ENCODE measurements at places on chromosomes 11 and 22.

- DNase-seq: no peak
These were observed at the start of gene PLET1 for GRCh38 chr11:112260490-112260889. TSS of gene PLET1 (minus strand) at chr11:112260860. CDS start at chr11:112260589, 271 bp downstream.

DNA sequence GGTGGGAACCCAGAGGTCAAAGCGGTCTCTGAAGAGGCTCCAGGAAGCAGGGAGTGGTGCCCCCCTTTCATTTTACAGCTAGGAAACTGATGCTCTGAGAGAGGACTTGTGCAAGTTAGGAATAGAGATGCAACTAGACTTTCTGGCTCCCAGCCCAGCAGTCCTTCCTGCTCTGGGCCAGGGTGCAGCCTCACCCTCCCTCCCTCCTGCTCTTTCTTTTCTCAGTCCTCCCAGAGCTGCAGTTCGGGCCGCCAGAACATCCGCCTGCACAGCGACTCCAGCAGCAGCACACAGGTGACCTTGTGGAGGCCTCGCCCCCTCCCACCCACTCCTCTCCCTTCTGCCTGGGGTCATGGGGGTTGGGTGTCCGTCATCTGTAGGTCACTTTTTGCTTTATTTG is 51.5 kb downstream of the LHFPL7 start:
- DNase-seq: no peak

DNA sequence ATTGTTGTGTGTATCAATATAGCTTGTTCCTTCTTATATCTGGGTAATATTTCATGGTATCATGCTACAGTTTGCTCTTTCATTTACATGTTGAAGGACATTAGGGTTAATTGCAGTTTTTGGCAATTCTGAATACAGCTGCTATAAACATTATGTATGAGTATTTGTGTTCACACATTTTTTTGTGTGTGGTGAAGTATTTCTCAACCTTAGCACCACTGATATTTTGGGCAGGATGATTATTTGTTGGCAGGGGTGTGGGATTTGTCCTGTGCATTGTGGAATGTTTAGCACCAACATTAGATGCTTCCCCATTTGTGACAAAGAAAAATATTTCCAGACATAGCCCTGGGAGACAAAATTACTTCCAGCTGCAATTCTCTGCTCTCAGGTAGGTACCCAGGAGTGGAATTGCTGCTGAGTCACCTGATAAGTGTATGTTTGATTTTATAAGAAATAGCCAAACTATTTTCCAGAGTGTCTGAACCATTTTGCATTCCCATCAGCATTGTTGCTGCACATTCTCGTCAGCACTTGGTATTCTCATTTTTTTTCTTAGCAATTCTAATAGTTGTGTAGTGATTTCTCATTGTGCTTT is 128.2 kb downstream of the SNX19 start:
- DNase-seq: no peak

- peak; percentile 12 for DNase-seq
These were observed 1.5 kb downstream of the OR5A1 start for GRCh38 chr11:59437770-59438169.

- peak; percentile 25 for DNase-seq
These were observed 42.8 kb upstream of the CCND1 start for GRCh38 chr11:69598147-69598546.

GRCh38 chr11:66720223-66720898 is 8.7 kb downstream of the SPTBN2 start:
- no peak for DNase-seq

DNA sequence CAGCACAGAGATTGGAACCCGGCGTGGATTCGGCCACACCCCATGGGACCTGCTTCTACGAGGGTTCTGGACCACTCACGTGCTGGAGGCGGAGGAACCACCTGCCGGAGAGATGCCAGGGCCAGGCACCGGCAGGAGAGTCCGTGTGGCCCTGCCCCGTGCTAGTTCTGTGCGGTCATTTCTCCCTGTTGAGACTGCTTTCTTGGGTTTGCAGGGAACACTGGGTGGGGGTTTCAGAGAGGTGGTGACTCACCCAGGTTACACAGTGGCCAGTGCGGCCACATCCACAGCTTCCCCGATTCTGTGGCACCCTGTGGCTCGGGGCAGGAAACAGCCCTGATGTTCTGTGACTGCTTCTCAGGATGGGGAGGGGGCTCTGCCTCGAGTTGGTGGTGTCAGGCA is 3.6 kb upstream of the PHLDA2 start:
- DNase-seq: no peak

DNA sequence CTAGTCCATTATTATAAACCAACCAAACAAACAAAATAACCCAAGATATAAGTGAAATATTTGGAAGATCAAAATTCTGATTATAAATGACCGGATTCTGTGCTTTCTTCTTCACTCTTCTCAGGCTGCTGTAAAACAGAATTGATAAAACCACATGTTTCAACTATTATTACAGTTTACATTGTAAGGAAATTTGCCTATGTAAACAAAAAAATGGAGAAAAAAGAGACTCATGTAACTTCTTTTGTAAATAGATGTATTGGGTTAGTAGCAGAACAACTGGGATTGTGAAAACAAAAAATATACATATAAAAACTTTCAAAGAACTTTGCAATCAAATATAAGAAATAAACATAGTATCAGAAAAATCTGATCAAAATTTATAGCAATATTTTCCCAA is 295.2 kb upstream of the CCDC179 start:
- no peak for DNase-seq

DNA sequence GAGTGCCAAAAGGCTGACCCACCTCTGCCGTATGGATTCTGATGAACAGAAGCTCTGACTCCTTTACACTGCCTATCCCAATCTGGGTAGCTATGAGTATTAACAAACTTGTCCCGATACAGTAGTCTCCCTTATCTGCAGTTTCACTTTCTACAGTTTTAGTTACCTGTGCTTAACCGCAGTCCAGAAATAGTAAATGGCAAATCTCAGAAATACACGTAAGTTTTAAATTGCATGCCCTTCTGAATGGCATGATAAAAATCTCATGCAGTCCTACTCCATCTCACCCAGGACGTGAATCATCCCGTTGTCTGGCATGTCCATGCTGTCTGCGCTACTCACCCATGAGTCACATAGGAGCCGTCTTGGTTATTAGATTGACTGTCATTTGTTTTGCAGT is 68.8 kb downstream of the SNX19 start:
- no peak for DNase-seq

DNA sequence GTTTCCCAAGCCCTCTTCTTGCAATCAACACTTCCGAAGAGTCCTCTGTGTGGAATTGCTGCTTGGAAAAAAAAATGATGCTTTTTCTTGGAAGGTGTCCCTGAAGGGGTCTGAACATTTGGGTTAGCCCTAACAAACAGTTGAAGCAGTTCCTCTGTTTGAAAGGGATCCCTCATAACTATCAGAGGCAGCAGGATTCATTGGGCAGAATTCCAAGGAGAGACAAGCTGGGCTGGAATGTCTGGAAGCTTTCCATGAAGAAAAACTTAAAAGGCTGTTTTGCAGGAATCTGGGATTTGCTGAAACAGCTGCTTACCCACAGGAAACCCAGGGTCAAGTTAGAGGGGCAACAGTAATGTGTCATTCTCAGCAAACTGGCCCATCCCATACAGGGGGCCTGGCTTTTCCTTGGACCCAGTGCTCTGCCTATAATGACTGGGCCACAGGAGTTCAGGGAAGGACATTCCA is 3.1 kb downstream of the CSNK2A3 start:
- no peak for DNase-seq

- no peak for DNase-seq
These were observed 10.4 kb downstream of the NHERF4 start for GRCh38 chr11:119195680-119196079.

- DNase-seq: peak; percentile 95
These were observed 13.5 kb downstream of the SMC1B start for GRCh38 chr22:45399712-45400445.

- DNase-seq: no peak
These were observed 12.6 kb upstream of the IL18BP start for GRCh38 chr11:71986131-71986530.

- DNase-seq: peak; percentile 80
These were observed 8.4 kb downstream of the KCTD17 start for GRCh38 chr22:37059876-37060449.

- DNase-seq: no peak
These were observed 129.5 kb upstream of the SESN3 start for GRCh38 chr11:95360377-95361075.

DNA sequence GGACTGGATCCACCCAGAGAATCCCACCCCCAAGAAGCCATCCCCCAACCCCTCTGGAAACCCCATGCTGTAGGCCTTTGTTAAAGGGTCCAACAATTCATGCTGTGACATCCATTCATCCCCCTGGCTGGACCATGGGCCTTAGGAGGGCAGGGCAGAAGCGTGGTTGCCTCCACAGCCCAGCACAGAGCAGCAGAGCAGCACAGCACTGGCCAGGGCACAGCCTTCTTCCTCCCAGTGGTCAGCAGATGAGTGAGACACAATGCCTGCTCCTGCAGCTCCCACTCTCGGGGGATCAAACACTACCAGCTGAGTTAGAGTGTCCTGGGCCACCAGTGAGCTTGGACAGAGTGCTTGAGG is 84.5 kb upstream of the LINC01488 start:
- DNase-seq: no peak

DNA sequence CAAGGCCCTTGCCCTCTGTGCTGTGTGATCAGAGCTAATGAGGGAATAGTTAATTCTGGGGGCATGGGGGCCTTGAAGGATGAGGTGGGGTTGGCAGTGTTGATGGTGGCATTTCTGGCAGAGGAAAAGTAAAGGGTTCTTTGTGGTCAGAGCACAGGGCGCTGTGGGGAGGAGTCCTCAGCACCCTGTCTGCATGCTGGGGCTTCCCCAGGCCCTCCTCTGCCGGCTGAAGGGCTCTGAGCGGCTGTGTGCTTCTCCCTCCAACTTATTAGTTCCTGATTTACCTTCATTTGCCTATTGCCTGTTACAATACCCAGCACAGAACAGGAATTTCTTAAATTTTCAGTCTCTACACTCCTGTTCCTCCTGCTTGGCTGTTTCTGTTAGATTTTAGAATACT is 122.8 kb downstream of the HIPK3 start:
- no peak for DNase-seq

- no peak for DNase-seq
These were observed 35.0 kb downstream of the RASSF10 start for GRCh38 chr11:13043912-13044628.

- DNase-seq: no peak
These were observed 23.3 kb downstream of the TRMU start for GRCh38 chr22:46358766-46359165.

DNA sequence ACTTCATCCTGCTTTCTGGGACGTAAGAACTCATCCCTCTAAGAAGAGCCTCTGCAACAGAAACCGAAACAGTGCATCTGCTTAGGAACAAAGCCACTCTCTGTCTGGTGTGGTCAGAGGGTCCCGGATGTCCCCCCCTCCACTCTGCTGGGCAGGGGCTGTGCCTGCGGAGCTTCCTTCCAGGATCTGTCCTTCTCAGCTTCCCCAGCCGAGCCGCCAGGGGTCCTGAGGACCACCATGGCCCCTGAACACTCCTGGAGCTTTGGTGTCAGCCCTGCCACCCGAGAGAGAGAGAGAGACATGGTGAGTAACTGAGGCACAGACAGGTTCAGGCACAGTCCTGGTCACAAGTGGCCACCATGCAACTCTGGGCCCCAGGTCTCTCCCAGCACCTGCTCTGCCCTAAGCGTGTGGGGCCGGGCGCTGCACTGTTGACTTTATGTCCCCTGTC is 24.4 kb upstream of the MGAT3 start:
- DNase-seq: no peak

DNA sequence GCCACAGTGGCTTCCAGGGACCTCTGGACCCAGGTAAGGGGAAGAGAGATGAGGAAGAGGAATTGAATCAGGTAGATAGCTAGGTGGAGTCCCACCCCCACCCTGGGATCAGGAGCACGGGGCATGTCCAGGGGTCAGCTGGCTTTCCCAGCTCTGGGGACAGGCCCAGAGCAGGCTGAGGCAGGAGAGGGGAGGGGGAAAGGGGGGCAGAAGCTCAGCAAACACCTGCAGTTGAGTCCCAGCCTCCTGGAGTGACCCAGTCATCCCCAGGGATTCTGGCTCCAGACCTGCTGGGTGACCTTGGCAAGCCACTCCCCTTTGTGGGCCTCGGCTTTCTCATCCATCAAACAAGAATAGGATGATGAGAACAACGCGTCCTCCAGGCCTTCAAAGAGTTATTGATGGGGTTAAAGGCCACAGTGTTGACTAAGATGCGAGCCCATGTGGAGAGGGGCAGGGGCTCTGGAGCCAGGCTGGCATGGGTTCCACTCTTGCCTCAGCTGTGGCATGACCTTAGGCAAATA is 16.0 kb downstream of the STARD10 start:
- no peak for DNase-seq

DNA sequence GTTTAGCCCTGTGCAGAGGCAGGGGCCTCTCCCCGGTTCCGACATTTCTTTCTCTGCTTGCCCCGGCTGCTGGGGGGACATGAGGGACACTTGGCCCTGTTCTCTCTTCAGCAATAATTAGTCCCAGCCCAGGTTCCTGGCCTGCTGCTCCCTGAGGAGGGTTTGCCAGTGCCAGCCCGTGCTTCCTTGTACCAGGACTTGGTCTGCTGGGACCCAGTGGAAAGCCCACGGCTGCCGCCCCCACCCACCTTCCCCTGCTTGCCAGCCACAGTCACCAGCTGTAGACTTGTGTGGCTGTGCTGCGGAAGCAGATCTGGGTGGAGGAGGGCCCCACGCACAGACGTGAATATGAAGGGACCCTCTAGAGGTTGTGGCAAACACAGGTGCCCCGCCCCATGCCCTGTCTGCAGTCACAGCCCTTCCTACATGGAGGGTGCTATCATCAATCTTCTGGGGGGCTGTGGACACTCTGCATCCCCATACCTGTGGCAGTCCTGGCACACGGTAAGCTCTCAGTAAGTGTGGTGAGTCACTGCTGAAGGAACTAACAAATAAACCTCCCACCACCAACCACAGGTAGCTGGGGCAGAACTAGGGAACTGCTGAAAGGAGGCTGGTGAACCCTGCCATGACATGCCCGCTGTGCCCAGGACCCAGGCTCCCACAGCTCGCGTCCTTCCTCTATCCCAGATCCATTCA is 949 bp downstream of the TP53AIP1 start:
- no peak for DNase-seq

DNA sequence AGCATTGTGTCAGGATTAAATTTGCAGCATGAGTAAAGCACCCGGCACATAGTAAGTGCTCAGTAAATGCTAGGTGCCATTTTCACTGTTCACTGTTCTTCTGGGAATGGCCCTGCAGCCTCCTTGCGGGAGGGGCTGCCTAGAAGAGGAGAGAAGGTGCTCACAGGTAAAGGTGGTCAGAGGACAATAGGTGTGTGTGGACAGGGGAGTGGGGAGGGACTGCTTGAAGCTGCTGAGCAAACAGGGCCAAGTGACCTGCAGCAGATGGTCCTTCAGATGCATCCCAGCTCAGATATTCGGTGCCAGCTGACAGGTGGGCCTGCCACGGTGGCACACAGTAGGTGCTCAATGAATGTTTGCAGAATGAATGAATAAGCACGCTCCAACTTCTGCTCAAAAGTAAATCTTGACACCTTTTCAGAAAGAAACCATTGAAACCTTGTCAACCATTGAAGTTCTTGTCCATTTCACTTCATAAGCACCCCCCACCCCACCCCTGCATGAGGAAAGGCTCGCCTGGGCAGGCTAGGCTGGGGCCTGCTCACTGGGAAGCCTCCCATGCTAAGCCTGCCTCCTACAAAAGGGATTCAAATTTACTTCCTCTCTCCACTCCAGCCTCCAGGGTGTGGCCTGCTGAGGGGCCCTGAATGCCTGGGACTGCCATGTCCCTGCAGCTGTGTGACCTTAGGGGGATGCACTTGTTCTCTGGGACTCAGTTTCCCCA is 1.6 kb downstream of the KIAA0930 start:
- no peak for DNase-seq

- DNase-seq: no peak
These were observed 3.9 kb downstream of the ENDOD1 start for GRCh38 chr11:95093548-95093947.
